ENCODE measurements at places on chromosomes 11 and 22.
A peak's percentile ranks its signal among the peaks of the same experiment; 100 is the strongest.

DNA sequence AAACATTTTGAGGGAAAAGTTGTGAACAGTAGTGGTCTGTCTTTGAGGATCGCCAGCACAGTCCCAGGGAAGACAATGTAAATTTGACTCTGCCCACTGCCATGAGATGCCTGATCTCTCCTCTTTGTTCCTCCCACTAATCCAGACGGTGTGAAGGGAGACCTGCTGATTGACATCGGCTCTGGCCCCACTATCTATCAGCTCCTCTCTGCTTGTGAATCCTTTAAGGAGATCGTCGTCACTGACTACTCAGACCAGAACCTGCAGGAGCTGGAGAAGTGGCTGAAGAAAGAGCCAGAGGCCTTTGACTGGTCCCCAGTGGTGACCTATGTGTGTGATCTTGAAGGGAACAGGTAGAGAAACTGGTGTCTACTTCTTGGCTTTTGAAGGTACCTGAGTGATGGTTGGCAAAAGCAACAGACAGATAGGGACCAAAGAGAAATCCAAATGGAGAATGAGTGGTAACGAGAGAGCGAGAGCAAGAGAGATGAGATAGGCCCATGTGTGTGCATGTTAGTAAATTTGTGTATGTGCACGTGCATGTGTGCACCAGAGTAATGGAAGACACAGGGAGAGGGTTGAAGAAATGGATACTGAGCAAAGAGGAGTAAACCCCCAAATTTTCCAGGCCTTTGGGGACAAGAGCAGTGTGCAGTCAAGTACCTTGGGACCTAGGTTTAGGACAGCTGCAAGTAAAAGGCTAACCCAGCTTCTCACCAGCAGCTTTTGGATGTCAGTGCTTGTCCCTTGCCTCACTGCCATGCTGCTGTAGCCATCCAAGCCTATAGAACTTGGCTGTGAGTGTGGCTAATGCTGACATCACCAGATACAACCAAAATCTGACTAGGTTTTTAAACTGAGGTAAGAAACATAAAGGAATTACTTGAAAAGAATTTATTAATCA lies 1.9 kb downstream of the NNMT start:
- H3K4me1 ChIP-seq: no peaks in the 10 kb centered on the region
- no peak overlapping the region for H3K4me3 ChIP-seq
- peaks cover 1% of the 10 kb centered on the region for H3K36me3 ChIP-seq
- H3K27me3 ChIP-seq: peaks cover 2% of the 10 kb centered on the region
- no peak overlapping the region for H3K27ac ChIP-seq

- H3K4me1 ChIP-seq: peaks cover 5% of the 10 kb centered on the region
- no peak overlapping the region for H3K27ac ChIP-seq
- H3K4me3 ChIP-seq: no peak overlapping the region
- peaks cover 11% of the 10 kb centered on the region for H3K27me3 ChIP-seq
- H3K36me3 ChIP-seq: no peaks in the 10 kb centered on the region
- no peak for DNase-seq
Measured at GRCh38 chr11:45141171-45141570, 5.3 kb upstream of the PRDM11 start.

- no peak for DNase-seq
- H3K4me1 ChIP-seq: no peaks in the 10 kb centered on the region
Measured at GRCh38 chr11:131253656-131254151, 116.7 kb upstream of the NTM start.

- no peak overlapping the region for H3K27ac ChIP-seq
- no peaks in the 10 kb centered on the region for H3K4me1 ChIP-seq
- no peak for DNase-seq
- H3K36me3 ChIP-seq: no peaks in the 10 kb centered on the region
- H3K27me3 ChIP-seq: peaks cover 34% of the 10 kb centered on the region
Measured at GRCh38 chr11:120579611-120580031, 68.1 kb downstream of the GRIK4 start.

- H3K4me3 ChIP-seq: no peak overlapping the region
- no peaks in the 10 kb centered on the region for H3K36me3 ChIP-seq
- H3K4me1 ChIP-seq: peaks cover 1% of the 10 kb centered on the region
- H3K27ac ChIP-seq: no peak overlapping the region
- H3K27me3 ChIP-seq: no peaks in the 10 kb centered on the region
Measured at GRCh38 chr11:71420455-71421241, 27.5 kb downstream of the DHCR7 start.

DNA sequence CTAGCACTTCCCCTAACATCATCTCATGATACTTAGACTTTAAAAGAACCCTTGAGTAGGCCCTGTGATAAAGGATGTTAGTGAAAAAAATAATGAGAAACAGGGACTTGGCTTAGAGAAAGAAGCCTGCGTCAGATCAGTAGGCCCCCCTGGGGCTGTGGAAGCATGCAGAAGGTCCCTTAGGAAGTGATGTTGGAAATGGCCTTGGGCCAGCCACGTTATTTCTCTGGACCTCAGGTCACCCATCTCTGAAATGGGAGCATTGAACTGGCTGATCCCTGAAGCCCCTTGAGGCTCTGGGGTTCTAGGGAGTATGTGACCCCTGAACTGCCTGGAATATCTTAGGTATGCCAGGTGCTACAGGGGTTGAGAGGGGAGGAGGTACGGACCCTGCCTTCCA lies 40.2 kb downstream of the MCM5 start:
- no peak for DNase-seq
- H3K4me1 ChIP-seq: peaks cover 2% of the 10 kb centered on the region

DNA sequence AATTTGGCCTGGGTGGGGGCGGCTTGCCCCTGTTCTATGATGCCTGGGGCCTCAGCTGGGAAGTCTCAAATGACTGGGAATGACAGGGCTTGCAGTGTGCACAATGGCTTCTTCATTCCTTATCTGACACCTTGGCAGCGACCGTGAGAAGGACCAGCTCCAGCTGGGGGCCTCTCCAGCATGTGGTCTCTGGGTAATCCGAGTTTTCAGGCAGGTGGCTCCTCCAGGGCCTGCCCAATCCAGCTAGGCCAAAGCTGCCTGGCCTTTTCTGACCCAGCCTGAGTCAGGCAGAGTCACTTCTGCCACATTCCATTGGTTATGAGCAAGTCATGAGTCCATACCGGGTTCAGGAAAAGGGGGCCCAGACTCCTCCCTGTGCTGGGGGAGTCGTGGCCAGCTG lies 646.0 kb downstream of the OPCML start:
- H3K4me3 ChIP-seq: no peak overlapping the region
- H3K36me3 ChIP-seq: no peaks in the 10 kb centered on the region
- no peaks in the 10 kb centered on the region for H3K4me1 ChIP-seq
- no peak overlapping the region for H3K27ac ChIP-seq

GRCh38 chr11:3614742-3615171 lies 27.0 kb downstream of the ART5 start:
- H3K36me3 ChIP-seq: no peaks in the 10 kb centered on the region
- peak; percentile 85 for DNase-seq
- H3K27ac ChIP-seq: no peak overlapping the region
- peaks cover 14% of the 10 kb centered on the region for H3K4me1 ChIP-seq
- H3K4me3 ChIP-seq: no peak overlapping the region

DNA sequence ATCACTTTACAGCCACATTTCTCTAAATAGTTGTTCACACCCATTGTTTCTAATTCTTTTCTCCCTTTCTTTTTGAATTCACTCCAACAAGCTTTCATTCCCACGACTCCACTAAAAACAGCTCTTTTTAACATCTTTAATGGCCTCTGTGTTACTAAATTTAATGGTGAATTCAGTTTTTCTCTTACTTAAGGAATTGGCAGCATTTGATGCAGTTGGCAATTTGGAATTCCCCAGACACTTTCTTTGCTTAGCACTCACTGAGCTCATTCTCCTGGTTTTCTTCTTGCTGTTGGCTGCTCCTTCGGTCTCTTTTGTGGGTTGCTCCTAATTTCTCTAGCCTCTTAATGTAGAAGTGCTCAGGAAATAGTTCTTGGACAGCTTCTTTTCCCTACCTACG lies 40.5 kb upstream of the OR9Q1 start:
- H3K36me3 ChIP-seq: no peaks in the 10 kb centered on the region
- no peak for DNase-seq
- H3K4me3 ChIP-seq: no peak overlapping the region
- H3K4me1 ChIP-seq: no peaks in the 10 kb centered on the region
- H3K27me3 ChIP-seq: peaks cover 11% of the 10 kb centered on the region

- H3K4me1 ChIP-seq: peaks cover 3% of the 10 kb centered on the region
- no peak overlapping the region for H3K27ac ChIP-seq
- no peaks in the 10 kb centered on the region for H3K27me3 ChIP-seq
Measured at GRCh38 chr22:39719559-39720450, 149.3 kb downstream of the CACNA1I start.

DNA sequence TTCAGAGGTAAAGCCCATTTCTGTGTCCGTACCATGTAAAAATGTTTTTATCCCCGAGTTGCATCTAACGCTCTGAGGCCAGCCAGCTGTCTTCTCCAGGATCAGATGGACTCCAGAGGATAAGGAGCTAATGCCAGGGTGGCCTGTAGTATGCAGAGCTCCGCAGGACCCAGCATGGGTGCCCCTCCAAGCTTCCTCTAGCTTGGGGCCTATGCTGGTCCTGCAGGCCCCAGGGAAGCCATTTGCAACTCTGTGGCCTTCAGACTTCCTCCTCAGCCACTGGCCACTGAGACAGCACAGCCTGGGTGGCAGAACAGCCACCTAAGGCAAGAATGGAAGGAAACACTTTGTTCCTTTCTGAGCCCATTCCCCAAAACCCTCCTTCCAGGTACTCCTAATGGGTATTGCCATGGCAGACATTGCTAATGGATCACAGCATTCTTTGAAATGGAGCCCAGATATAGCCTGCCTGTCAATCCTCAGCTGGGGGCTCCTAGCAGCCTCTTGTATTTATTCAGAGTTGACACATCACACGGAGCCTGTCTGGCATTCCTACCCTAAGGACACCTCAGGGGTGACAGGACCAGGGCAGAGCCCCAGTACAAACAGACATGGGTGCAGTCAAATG lies 4.7 kb downstream of the ADA2 start:
- peaks cover 3% of the 10 kb centered on the region for H3K36me3 ChIP-seq
- DNase-seq: no peak
- H3K27ac ChIP-seq: no peak overlapping the region

DNA sequence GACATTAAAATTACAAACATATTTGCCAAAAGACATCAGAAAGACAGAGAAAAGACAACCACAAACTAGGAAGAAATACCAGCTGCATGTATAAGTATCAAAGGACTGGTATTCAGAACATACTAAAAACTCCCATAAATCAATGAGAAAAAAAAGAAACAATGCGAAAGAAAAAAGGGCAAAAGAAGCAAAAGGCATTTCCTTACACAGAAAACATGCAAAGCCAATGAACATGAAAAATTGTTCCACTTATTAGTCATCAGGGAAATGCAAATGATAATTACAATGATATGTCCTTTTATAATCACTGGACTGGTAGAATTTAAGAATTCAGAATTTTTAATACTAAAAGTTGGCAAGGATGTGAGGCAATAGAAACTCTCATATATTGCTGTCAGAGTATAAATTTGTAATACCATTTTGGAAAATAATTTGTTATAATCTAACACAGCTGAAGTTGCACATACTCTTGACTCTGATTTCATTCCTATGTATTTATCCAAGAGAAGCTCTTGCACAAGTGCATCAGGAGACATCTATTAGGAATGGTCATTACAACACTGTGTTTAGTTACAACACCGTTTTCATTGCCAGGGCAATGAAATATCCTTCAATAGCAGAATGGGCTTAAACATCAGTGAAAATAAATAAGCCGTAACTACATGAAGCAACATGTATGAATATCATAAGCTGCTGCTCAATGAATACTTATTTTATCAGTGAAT lies 279.7 kb downstream of the SWAP70 start:
- H3K27ac ChIP-seq: no peak overlapping the region
- H3K4me3 ChIP-seq: no peak overlapping the region
- no peak for DNase-seq

DNA sequence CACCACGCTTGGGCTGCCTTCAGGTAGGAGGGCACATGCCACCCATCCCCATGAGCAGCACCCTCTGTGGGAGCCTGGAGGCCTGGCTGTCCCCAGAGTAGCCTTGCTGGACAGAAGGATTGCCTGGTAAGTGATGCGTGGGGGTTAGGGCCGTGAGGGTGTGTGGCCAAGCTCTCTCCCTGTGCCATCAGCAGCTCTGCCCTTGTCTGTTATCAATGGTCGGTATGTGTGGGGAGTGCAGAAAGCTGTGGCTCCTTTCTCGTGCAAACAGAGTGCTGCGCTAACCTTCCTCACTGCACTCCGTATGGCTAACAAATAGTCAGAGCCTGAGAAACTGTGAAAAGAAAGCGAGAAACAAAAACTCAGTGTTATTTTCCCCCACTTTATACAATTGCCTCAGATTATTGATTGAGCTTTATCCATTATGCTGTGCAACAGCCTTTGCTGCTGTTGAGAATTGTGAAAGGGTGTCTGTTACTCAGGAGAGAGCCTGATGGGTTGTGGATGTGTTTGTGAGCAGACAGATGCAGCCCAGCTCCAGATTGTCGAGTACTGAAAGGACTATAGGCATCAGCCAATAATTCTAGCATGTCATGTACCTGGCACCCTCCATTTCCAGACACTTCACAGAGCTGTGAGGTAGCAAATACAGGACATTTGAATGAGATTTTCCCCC lies 432.2 kb downstream of the NTM start:
- no peak overlapping the region for H3K27ac ChIP-seq
- H3K36me3 ChIP-seq: no peaks in the 10 kb centered on the region
- H3K4me1 ChIP-seq: no peaks in the 10 kb centered on the region
- DNase-seq: no peak
- H3K4me3 ChIP-seq: no peak overlapping the region

GRCh38 chr22:40426594-40427333 lies 56.4 kb downstream of the SGSM3 start:
- H3K36me3 ChIP-seq: peaks cover 18% of the 10 kb centered on the region
- H3K27me3 ChIP-seq: no peaks in the 10 kb centered on the region
- no peak for DNase-seq
- peaks cover 6% of the 10 kb centered on the region for H3K4me1 ChIP-seq

DNA sequence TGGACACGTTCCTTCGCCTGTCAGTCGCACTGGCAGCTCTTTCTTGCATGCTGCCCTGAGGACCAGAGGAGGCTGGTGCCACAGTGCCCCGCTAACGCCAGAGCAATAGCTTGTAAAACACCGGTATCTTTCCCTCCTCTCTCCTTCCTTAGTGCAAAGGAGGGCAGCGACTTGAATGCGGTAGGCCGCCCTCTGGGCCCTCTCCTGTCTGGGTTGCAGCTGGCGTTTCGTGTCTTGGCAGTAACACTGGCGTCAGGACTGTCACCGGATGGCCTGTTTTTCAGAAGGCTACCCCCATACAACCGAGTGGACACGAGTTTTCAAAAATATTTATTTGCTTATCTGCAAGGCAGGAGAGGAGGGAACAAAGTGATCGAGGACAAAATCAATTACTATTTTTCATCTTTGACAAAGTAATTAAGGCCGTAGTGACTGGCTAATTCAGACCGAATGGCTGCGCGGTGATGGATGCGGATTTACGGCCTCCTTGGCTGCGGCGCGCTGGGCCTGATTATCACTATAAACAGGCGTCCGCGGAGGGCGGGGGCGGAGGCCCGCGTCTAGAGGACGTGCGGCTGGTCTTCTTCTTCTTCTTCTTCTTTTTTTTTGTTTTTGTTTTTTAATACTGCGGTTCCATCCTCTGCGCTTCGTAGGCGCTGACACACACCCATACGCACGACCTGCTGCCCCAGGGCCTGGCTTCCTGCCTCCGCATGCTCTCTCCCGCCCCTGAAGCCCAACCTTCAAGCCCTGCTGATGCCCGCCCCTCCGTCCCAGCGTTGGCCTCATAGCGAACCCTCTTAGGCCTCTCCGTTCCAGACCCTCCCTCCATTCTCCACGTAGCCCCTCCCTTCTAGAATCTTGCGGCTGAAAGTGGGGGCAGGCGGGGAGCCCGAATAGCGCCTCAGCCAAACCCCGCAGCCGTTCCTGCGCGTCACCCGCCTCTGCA lies 2.9 kb upstream of the SLC6A5 start:
- H3K27me3 ChIP-seq: peaks cover 69% of the 10 kb centered on the region
- H3K27ac ChIP-seq: no peak overlapping the region
- peaks cover 1% of the 10 kb centered on the region for H3K36me3 ChIP-seq
- H3K4me1 ChIP-seq: peaks cover 8% of the 10 kb centered on the region
- no peak overlapping the region for H3K4me3 ChIP-seq
